ENCODE measurements at places on chromosomes 2 and 18.

DNA sequence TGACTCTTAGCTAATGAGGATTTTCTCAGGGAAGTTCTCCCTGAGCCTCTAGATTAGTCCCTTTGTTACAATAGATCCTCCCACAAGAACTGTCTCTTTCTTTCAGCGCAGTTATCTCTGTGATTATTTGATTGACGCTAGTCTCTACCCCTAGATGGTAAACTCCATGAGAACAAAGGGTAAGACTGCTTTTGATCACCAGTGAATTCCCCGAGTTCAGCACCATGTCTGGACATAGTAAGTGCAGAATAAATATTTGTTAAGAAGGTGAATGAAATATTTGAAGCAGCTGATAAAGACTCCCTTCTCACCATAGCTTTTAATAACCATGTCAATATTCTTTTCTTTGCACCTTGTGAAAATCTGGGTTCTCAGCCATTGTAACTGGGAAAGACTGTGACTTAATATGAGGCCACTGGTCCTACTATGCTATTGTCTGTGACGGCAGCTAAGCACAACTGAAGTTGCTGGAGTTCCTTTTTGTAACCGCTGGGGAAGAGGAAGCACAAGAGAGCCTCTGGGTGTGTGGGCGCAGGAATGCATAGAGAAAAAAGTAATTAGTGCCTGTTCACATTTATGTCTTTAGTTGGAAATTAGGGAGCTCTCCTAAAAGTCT is 214.7 kb downstream of the TGIF1 start:
- no peak for DNase-seq

GRCh38 chr2:98455494-98455976 is 10.9 kb downstream of the INPP4A start:
- DNase-seq: peak; percentile 55

DNA sequence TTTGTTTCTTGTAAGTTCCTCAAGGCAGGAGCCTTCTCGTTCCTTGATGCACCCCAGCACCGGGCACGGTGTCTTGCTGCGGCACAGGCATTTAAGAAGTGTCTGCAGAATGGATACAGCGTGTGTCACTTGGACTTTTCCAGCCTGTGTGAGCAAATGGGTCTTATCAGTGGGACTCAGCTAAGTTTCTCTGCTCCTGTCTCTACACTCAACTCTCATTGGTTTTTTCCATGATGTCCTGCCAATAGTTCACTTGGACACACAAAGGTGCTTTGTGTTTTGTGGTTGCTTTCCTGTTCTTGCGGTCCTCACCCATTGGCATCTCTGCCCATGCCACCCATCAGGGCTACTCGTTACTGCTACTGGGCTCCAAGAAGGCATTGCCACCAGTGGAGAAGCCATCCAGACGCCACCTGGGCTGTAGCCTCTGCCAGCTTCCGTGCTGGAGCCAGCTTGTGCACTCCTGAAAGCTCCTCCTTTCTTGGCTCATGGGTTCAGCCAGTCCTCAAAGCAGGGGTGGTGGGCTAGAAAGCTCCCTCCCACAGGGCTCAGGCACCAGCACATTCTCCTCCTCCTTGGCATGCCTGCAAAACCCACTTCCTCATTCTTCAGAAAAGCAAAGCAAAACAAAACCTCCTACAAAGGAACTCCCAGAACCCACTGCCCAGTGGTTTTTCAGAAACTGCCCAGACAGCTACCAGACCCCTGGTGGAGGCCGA is 41.4 kb downstream of the IL1R2 start:
- no peak for DNase-seq

GRCh38 chr2:216632952-216633615 is at the start of gene IGFBP2:
TSS of gene IGFBP2 (plus strand) at chr2:216633420. CDS start at chr2:216633524, 104 bp downstream.
- peak; percentile 50 for DNase-seq

DNA sequence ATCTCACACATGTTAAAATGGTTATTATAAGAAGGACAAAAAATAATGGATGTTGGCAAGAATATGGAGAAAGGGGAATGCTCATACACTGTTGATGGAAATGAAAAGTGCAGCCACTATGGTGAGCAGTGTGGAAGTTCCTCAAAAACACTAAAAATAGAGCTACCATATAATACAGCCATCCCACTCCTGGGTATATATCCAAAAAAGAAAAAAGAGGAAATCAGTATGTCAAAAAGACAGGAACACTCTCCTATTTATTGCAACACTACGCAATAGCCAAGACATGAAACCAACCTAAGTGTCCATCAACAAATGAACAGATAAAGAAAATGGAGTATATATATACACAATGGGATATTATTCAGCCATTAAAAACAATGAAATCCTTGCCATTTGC is 642.6 kb downstream of the RNF144A start:
- DNase-seq: no peak

DNA sequence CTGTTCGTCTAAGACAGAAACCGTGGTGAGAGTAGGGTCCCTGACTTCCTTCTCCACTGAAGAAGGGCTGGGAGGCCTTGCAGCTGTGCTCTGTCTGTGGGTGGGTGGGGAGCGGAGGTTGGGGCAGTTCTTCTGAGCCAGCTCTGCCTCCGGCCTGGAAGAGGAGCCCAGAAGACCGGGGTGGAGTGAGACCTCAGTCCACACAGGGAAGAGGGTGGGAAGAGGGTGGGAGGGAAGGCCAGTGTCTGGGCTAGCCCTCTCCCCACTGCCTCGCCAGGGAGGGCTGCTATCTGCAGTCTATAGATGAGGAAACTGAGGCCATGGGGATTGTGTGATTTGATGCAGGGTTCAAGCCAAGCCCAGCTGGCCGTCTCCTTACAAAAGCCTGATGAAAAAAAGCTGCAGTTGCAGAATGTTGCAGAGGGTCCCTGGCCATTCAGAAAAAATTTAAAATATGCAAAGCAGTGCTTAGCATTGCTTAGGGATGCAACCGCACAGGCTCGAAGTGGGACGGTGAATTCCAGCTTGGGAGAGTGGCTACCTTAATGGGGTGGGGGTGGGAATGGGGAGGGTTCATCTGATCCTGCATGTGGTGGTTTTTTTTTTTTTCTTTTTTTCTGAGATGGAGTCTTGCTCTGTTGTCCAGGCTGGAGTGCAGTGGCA is 181.6 kb upstream of the HS6ST1 start:
- DNase-seq: no peak

GRCh38 chr2:71882949-71883472 is 264.7 kb downstream of the CYP26B1 start:
- no peak for DNase-seq

GRCh38 chr2:66236816-66237802 is 197.8 kb upstream of the MEIS1 start:
- no peak for DNase-seq

DNA sequence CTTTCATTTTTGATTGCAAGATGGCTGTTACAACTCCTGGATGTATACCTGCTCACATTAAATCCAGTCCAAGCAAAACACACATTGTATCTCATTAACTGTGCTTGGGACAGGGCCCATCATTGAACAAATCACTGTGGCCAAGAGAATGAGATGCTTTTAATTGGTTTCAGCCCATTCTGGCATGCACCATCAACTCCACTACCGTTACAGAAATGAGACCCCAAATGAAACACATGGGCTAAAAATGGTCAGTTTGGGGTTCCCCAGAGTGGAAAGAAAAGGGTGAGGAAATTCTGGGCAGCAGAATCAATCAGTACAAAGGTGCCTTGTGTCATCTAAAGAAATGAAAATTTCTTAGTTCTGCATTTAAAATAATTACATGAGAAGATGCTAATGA is 52.7 kb downstream of the FAM171B start:
- no peak for DNase-seq

DNA sequence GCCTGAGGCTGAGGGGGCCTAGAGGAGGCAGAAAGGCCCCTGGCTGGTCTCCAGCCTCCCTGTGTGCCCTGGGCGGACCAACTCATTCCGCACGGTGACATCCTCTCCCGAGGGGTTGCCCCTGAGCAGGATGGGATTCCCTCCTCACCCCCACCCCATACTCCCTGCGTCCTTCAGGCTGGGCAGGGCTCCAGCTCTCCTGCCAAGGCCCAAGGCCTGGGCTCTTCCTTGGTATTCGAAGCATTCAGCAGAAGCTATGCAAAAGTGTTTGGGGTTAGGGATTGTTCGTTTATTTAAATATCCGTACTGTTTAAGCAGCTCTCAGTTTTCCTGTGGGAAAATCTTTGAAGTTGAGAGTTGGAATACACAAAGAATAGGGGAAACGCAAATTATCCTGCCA is 113.1 kb upstream of the RAB12 start:
- DNase-seq: no peak
